ENCODE measurements at places on chromosomes 11 and 22.

- no peak for DNase-seq
Measured at GRCh38 chr11:12243486-12243885, 133.1 kb downstream of the MICAL2 start.

- no peak for DNase-seq
Measured at GRCh38 chr11:41267451-41267850, 192.0 kb downstream of the LRRC4C start.

- no peak for DNase-seq
Measured at GRCh38 chr11:104531894-104532293, 366.4 kb downstream of the CASP12 start.

GRCh38 chr11:1219446-1219833 lies 3.4 kb upstream of the MUC5B start:
- no peak for DNase-seq

- no peak for DNase-seq
Measured at GRCh38 chr11:132605825-132606570, 926.3 kb downstream of the OPCML start.

DNA sequence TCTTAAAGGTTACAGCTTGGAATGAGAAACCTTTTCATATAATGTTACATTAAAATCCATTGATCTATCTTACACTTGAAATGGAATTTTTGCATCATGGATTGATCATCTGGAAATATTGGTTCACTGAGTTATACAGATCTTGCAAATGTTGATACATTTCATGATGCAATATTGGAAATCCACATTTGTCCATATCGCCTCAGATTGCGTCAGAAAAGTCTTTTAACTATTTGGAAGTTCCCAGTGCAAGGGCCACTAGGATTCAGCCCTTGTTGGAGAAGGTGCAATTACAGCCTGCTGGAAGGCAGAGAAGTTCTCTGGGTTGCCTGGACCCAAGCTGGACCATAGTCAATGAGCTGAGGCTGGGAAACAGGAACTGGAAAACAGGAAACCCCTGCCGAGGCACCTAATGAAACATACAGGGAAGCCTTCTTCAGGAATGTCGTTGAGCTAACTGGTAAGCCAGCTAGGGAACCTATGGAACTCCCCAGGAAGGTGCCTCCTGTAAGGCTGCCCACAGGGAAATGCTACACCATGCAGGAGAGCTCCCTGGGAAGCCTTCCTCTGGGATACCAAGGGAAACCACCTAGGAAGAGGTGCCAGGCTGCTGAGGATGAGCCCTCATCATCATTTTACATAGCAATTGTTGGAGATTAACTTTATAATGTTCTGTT lies 600.4 kb upstream of the CADM1 start:
- no peak for DNase-seq

GRCh38 chr22:30906411-30906810 lies 62.2 kb downstream of the MORC2 start:
- DNase-seq, result no peak

DNA sequence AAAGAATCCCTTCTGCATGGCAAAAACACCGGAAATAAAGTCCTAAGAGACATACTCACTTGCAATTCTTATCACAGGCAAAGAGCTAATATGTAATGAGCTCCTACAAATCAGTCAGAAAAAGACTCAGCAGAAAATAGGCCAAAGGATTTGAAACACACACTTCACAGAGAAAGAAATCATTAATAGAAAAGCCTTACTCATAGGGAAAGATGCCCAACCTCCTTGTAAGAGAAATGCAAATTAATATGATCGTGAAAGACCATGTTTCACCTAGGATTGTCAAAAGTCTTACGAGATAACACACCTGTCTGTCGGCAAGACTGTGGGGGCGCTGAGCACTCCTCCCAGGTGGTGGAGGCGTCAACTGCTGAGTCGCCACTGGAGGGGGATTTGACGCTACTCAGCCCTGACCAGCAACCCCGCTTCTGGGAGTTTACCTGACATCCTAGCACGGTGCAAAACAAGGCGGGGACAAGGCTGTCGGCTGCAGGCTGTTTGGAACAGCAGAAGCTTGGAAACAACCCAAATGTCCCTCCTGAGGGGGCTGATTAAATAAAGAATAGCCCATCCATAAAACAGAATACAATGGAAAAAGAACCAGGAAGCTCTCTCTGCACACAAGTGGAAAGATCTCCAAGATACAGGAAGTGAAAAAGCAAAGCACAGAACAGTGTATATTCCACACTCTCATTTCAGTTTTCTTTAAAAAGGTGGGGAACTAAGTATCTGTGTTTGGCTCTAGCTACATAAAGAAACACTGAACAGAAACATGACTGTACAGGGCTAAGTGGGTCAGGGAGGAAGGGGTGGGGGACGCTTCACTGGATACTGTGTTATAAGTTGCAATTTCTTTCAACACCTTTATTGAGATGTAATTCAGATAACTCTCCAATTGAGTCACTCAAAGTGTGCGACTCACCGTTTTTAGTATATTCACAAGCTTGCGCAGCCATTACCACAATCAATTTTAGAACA lies 11.5 kb downstream of the CSNK1E start:
- peak; percentile 36 for DNase-seq

GRCh38 chr11:3201112-3201581 lies 17.5 kb downstream of the MRGPRG start:
- no peak for DNase-seq

- DNase-seq, result no peak
Measured at GRCh38 chr11:102497061-102497460, 33.5 kb downstream of the MMP7 start.

DNA sequence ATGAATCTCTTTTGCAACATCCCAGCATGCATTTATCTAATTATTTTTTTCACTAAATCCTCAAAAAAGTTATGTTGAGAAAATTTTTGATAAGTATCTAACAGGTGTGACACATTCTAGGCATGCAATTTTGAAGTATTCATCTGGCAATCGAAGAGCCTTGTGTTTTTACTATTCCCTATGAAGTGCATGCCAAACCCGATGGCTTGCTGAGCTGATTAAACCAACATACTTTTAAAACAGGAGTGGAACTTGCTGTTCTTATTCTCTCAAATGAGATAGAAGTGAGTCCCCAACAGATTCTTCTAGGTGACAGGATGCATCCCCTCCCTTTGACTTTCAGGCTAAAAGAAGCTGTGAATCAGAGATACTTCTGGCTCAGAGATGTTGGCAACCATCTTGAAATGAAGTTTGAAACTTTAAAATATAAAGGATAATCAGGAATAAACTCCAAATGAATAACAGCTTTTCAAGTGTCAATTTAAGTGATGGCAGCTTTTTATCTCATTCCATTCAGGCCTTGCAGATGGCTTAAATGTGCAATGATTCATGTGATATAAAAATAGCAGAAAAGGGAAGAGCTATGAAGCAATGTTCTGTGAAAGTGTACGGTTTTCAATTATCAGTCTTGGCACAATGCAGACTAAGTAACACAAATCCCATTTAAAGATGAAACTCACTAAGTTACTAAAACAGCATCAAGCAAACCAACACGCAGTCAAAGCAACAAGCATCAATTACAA lies 67.7 kb downstream of the APOL5 start:
- DNase-seq, result no peak

Measured in CD4-positive, alpha-beta T cell treated with Interleukin-15 for 4 hours (primary cell).